SJCRH30 (cell line): ENCODE measurements at places on chromosomes 2 and 18. TPM values are rescaled to one million over a fixed set of nuclear protein-coding genes. Genes with fewer than 3 reads are reported as not detected.

DNA sequence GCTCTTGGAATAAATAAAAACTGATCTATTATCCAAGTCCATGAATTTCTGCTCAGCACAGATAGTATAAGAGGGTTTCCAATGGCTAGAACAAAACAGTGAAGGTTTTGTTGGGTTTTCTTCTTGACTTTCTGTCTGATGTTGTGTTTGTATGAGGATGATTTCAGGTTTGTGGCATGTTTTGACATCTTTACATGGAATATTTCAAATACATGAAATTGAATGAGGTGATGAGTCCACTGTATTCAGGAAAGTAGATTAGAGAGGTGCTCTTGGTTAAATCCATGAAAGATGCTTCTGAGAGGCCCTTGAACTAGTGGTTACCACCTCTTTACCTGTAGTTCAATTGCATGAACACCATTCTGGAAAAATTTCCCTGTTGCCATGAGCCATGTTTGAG, 84.3 kb downstream of the RAPGEF4 start:
- no peak for DNase-seq

GRCh38 chr2:71100195-71100964, 29.6 kb downstream of the MCEE start:
- peak; percentile 71 for DNase-seq

GRCh38 chr2:240269886-240270285, 129.4 kb upstream of the OTOS start:
- DNase-seq: no peak

GRCh38 chr18:65746936-65747335, 3.9 kb upstream of the CDH7 start:
- no peak for DNase-seq

DNA sequence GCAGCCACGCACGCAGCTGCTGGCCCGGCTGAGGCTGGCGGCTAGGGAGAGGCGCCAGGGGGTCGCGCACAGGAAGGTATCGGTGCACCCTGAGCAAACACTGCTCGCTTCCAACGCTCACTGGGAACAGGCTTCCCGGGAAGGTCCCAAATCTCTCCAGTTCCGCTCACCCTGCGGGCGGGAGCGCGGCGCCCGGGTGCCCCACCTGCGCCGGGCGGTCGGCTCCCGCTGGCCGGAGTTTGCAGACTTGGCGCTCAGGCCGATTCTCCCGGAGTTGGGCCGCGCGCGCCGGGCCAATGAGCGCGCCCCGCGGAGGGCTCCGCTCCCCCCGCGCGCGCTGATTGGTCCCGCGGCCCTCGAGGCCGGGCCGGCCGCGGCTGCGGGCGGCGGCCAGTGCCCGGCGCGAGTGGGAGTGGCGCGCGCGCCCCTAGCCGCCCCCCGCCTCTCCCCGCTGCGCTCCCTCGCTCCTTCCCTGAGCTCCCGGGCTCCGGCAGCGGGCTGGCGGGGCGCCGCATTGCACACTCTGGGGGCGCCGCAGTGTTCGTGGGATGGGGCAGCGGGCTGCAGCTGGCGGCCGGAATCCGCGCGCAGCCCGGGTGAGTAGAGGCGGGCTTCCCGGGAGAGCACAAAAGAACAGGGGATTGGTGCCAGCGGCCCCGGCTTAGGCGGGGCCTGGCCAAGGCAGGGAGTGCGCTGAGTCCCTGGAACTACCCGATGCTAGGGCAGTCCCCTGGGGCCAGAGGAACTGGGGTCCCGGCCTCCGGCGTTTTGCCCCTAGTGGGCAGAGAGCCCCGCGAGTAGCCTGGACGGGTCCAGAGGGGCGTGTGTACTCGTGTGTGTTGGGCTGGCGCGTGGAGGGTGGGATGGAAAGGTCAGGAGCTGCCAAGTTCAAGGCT, at the start of gene LYPD6:
TSS of gene LYPD6 (plus strand) at position 461 of the 896 bp plus-strand sequence. CDS start 107,122 bp downstream, outside the sequence.
- DNase-seq: peak; percentile 85

DNA sequence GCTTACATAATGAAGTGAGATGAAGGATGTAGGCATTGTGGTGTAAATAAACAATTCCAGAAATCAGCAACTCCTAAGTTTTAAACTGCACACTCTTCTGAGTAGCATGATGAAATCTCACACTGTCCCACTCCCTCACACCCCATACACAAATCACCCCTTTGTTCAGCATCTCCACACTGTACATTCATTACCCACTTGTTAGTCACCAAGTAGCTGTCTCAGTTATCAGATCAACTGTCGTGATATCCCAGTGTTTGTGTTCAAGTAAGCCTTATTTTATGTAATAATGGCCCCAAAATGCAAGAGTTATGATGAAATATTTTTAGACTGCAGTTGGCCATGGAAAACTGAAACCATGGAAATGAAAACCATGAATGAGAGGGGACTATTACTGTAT, 135.7 kb downstream of the GRB14 start:
- no peak for DNase-seq

- DNase-seq: no peak
Measured at GRCh38 chr2:26246818-26247217, 2.1 kb downstream of the HADHB start.

DNA sequence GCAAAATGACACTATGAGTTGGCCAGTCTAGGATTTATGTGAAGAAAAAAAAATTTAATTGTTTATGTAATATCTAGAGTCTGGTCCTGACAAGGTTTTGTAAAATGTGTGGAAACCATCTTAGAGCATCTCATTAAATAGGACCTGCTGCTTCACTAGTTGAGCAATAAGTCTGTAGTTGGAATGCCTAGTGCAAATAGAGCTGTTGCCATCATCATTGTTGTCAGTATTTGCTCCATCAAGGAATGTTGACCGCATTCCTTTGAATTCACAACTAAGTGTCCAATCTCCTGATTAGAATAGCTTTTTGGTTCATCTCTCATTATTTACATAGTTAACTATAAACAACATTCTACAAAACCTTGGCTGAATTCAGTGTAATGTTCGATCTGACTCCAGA, 32.2 kb upstream of the RPE start:
- DNase-seq: no peak

DNA sequence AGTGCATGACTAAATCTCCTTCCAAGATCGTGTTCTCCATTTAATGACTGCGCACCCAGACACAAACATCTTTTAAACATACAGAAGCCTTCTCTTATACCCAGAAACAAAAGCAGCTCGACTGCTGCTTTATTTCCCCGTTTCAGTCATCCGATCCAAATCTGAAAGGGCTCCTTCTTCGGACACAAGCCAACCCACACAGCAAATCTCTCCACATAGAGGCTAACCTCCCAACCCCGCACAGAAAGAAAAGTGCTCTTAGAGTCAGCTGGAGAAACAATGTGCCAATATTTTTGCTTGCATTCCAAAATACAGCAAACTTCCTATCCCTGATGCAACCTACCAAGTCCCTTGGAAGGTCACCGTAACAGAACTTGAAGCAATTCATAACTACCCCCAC, 29.1 kb downstream of the GAREM1 start:
- no peak for DNase-seq

DNA sequence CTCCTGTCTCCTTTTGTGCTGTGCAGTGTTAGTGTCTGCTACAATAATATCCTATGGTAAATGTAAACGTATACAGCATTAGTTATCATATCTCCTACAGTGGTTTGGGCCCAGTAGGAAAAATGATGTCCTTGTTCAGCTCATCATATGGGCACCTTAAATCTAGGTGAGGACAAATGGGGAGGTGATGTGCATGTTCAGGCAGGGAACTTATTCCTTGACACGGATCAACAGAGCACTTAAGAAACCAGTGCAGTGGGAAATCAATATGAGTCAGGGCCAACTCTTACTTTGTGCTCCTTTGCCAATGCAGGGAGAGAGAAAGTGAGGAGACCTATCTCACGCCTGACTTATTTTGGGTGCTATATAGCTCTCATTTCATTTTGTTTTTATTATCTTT, 76.4 kb downstream of the KLHL14 start:
- DNase-seq: no peak

GRCh38 chr2:134269972-134270735, 16.3 kb downstream of the MGAT5 start:
- DNase-seq: no peak

- DNase-seq: peak; percentile 76
Measured at GRCh38 chr2:136238286-136239078, 120.5 kb upstream of the CXCR4 start.

The CCDC195 gene
- 0.91 and 1.1 TPM in 2 replicates for total RNA-seq

The C2orf66 gene
- total RNA-seq: 0.06 and 0.08 TPM in 2 replicates

The LRRC30 gene
- not detected in 2 replicates for total RNA-seq

The FAM237A gene
- not detected in 2 replicates for total RNA-seq

The FN1 gene
- 143 and 178 TPM in 2 replicates for total RNA-seq
